Choroid plexus epithelial cell (primary cell): ENCODE measurements at places on chromosomes 1 and 21.

GRCh38 chr1:72280711-72281110, 1.6 kb downstream of the NEGR1 start:
- peak; percentile 3 for DNase-seq

GRCh38 chr21:37176716-37177115, 90.4 kb downstream of the VPS26C start:
- DNase-seq = no peak

DNA sequence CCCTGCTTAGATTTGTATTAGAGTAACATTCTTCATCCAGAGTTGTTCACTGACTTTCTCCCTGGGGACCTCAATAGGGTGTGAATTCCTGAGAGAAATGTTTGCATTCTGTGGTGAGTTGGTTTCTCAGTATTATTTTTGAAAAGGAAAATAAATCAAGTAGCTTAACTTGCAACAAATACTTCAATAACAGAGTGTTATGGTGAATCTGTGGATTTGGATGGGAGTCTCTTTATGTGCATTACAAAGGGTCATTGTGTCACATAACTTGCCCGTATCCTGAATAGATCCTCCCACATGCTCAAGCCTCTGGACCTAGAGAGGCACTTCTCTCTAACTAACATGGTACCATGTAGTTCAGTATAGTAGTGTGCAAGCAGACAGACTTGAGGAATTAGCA, 68.4 kb upstream of the IPO9 start:
- peak; percentile 93 for DNase-seq

DNA sequence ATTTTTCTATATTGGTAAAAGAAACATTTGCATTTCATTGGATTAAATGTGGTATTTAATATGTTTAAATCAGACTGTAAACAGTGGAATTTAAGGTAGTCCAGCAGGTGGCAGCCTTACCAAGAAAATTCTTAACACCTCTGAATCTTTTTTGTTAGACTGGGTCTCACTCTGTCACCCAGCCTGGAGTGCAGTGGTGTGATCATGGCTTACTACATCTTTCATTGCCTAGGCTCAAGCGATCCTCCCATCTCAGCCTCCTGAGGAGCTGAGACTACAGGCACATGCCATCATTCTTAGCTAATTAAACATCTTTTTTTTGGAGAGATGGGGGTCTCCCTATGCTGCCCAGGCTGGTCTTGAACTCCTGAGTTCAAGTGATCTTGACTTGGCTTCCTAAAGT, 98.8 kb downstream of the RABGAP1L start:
- DNase-seq = peak; percentile 71

DNA sequence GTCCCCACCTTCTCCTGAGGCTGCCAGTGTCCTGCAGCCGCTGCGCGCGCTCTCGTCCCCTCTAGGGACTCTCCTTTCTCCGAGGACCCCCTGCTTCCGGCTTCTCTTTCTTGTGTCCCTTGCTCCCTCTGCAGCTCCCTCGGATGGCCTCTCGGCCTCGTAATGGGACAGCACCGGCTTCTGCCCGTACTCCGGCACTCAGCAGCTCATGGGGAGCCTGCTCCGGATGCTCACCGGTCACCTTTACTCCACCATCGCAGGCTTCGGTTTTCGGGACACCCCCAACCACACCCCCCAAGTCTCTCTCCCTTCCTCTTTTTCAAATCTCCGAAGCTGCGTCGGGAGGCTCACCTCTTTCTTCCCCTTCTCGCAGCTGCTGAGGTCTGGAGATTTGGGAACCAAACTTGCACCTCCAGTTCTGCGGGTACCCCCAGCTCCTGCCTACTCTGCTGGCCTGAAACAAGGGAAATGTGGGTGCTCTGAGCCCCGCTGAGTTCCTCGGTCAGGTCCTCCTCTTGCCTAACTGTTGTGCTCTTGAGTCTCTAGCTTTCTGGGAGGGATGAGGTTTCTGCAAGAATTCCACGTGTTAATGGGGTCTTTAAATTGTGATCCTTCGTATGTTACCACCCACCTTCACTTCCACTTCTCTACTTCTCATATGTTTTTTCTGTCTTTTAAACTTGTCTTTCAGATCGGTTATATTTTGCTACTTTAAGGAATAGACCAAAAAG, 930 bp downstream of the CDC14A start:
- DNase-seq = no peak

DNA sequence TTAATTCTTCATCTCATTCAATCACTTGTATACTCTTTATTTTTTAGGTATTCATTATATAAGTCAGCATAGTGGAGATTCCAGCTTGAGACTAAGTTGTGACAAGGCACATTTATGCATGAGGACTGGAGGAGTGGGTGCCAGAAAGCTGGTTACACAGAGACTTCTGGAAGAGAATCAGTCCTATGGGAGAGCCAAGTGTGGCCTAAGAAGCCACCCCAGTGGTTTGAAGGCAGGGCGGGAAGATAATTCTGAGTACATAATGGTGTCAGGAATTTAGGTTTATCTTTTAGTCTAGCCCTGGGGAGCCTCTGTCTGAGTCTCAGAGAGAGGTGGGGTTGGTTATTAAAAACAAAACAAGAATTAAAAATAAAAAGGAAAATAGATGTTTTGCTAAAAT, 83.0 kb downstream of the SPAG17 start:
- no peak for DNase-seq

DNA sequence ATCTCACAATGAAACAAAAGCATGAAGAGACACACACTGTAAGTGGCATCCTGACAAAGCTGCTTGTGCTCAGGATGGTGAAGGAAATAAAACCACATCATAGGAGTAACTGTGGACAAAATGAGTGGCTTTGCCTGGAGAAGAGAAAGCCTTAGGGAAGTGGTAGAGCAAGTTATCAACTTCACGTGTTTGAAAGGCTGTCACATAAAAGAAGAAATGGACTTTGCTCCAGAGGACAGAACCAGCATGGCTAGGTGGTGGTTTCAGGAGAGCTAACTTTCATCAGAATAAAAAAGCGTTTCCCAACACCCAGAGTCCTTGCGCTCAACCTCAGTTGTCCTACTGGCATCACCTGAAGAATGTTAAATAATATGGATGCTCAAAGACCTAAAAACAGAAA, 139.9 kb downstream of the SETD4 start:
- no peak for DNase-seq

GRCh38 chr1:156136970-156137483, 16.4 kb upstream of the SEMA4A start:
- DNase-seq = no peak

GRCh38 chr21:17422931-17423330, 89.9 kb upstream of the CXADR start:
- DNase-seq = no peak

DNA sequence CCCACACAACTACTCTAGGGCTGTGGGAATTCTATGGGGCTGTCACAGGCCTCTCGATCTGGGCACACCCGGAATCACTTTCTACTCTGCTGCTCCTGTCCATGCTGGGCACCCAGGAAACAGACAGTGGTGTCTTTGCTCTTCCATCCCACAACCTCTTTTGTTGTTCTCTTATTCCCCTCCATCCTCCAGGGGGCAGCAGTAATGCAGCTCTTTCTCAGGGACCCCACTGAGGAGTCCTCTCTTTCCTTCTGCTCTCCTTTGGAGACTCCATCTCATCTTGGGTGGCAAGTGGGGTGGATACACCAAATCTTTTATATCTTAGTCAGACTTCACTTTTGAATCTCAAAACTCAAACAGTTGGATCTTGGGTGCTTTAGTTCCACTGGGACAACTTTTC, 206.3 kb downstream of the HS2ST1 start:
- no peak for DNase-seq

DNA sequence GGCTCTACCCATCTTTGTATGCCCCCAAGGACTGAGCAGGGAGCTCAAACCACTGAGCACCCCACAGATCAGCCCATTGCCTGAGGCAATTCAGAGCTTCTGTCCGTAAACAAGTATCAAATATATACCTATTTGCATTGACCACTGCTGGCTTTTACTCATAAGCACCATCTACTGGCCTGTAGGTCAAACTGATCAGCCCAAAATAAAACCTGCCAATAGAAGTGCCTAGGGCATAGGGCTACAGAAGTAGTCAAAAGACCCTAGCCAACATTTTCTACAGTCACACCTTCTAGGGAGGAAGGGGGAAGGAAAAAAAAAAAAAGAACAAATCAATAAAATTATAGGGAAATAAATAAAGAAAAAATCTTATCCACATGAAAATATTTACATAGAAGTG, 5.3 kb upstream of the LCE3D start:
- DNase-seq = no peak

- DNase-seq = no peak
These were observed 43.5 kb upstream of the ADARB1 start for GRCh38 chr21:45030682-45031570.

DNA sequence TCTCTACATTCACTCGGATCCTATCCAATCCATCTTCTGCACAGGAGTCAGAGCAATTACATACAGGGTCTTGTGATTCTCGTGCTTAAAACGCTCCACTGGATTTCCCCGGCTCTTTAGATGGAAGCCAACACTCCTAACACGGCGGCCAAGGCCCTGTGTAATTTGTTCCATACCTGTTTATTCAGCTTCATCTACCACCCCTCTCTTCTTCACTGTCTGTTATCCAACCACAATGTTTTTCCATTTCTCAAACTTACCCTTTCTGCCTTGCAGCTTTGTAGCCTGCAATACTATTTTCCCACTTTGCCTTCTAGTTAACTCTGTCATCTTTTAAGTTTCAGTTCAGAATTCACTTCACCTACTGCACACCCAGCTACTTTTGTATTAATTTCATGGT, 249.6 kb upstream of the USP25 start:
- DNase-seq = no peak

GRCh38 chr1:64474665-64475439, 4.9 kb downstream of the CACHD1 start:
- no peak for DNase-seq

GRCh38 chr1:165634154-165634921, 3.3 kb downstream of the MGST3 start:
- DNase-seq = no peak

DNA sequence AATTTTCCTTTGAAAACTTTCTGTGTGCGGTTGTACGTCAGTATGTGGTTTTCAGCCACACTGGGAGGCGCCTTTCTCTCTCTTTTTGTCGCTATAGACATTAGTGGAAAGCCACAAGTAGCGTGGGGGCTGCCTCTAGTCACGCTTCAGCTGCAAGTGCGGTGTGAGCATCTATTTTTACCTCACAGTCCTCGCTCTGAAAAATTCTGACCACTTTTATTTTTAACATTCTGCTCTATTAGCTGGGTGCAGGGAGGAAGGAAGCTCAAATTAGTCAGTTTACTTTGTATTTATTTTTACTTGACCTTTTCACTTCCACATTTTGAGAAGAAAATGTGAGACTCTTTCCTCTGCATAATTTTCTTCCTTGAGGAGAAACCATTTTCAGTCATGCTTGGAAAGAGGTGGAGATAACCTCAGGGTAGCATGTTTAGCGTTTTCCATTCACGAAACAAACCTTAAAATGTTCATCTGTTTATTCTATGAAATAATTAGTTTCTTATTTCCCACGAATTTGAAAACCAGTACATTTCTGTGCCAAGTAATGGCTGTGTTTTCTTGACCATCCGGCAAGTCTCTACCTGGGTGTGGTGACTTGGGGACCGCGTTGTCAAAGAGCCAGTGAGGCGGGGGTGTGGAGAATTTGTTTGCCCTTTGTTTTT, 35.6 kb downstream of the ADARB1 start:
- no peak for DNase-seq

DNA sequence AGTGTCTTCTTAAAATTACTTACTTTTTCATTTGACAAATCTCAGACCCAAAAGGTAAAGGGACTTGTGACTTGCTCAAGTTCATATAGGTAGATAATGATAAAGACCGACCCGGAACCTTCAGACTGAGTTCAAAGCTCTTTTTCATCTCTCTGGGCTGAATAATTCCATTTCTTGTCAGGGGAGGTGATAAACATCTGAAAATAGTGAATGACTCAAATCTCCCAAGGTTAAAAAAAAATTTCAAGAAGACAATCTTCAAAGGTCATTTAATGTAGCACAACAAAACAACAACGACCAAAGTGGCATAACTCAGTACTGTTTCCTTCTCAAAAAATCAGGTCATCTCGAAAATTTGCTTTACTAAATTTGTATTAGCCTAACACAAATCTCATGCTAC, 20.6 kb downstream of the LUZP1 start:
- DNase-seq = no peak

DNA sequence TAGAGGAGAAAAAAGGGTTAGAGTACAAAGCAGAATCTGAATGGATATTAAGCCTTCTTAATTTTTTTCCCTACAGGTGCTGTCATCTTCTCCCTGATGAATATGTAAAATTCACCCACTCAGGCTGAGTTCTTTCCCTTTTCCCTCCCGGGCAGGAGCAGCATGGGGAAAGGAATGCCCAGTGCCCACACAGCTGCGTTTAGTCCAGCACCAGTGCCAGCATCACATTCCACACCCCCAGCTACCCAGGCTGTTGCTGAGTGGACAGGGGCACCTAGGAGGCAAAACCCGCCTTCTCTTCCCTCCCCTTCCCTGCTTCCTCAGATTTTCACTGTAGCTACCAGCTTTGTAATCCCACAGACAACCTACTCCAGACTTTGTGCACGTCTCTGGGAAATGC, 3.4 kb upstream of the CADM3 start:
- no peak for DNase-seq

- DNase-seq = no peak
These were observed 109.2 kb downstream of the FAM78B start for GRCh38 chr1:166057650-166058049.

GRCh38 chr21:44011579-44012473, at the start of gene TRAPPC10:
Gene TRAPPC10 (plus strand): TSS chr21:44012309. CDS start chr21:44012494, 185 bp downstream.
- DNase-seq = peak; percentile 93

GRCh38 chr1:158020886-158021620, 27.6 kb downstream of the KIRREL1 start:
- DNase-seq = peak; percentile 28

GRCh38 chr21:33901412-33902288, 14.0 kb downstream of the ATP5PO start:
- DNase-seq = peak; percentile 90

- DNase-seq = no peak
These were observed 7.3 kb upstream of the SEC16B start for GRCh38 chr1:177977141-177977540.

DNA sequence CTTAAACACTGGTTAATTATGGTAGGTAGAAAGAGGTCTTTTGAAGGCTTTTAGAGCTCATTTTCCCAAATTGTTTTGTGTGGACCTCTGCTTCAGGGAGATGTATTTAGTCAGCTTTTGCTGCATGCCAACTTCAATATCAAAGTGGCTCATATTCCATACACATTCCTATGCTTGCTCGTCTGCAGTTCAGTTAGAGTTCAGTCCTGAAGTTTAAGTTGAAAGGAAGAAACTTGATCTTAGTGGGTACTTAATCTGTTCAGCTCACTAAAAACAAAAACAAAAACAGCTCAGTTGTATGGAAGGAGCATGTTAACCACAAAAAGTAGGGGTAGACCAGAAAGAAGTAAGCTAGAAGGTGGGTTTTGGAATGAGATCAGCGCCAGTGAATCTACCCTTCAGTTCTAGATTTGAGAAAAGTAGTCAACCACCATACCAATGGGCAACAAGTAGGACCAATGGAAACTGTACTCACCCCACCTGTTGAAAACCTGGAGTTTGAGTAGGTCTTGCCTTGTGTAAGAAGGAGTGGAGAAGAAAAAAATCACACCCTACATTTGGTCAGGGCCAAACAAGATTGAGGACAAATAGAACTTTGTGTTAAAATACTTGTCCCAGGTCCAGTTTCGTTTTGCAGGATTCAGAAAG, 58.0 kb downstream of the LEPR start:
- DNase-seq = peak; percentile 69

GRCh38 chr1:8419861-8420260, 101.9 kb downstream of the SLC45A1 start:
- DNase-seq = peak; percentile 7
